ENCODE measurements at places on chromosomes 3 and 15.

GRCh38 chr3:45477041-45477725 lies 88.8 kb downstream of the LARS2 start:
- no peak for DNase-seq

GRCh38 chr3:194314388-194315068 lies 36.6 kb downstream of the CPN2 start:
- no peak for DNase-seq

DNA sequence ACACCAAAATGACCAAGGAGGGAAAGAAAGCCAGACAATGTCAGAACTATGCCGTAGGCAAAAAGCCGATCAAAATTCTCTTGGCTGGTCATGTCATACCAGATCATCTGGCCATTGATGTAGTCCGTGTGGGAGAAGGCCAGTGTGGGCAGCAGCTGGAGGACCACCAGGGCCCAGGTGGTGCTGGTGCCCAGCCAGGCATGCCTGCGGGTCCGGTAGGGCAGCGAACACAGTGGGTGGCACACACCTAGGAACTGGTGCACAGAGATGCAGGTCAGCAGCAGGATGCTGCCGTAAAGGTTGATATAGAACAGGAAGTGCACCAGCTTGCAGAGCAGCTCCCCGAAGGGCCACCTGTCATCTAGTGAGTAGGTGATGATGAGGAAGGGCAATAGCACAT lies 39.5 kb downstream of the MFSD1 start:
- DNase-seq, result no peak

GRCh38 chr3:131723343-131723742 lies 220.6 kb upstream of the MRPL3 start:
- no peak for DNase-seq

- no peak for DNase-seq
These were observed 356.8 kb upstream of the ATP11B start for GRCh38 chr3:182436547-182436946.

Measured in stimulated activated CD4-positive, alpha-beta T cell treated with anti-CD3 and anti-CD28 coated beads, Interleukin-15, amount 100 ng/mL, for 48 hours (primary cell).